Esophagus squamous epithelium (tissue), 5 donors: ENCODE measurements at places on chromosomes 16 and 17.

DNA sequence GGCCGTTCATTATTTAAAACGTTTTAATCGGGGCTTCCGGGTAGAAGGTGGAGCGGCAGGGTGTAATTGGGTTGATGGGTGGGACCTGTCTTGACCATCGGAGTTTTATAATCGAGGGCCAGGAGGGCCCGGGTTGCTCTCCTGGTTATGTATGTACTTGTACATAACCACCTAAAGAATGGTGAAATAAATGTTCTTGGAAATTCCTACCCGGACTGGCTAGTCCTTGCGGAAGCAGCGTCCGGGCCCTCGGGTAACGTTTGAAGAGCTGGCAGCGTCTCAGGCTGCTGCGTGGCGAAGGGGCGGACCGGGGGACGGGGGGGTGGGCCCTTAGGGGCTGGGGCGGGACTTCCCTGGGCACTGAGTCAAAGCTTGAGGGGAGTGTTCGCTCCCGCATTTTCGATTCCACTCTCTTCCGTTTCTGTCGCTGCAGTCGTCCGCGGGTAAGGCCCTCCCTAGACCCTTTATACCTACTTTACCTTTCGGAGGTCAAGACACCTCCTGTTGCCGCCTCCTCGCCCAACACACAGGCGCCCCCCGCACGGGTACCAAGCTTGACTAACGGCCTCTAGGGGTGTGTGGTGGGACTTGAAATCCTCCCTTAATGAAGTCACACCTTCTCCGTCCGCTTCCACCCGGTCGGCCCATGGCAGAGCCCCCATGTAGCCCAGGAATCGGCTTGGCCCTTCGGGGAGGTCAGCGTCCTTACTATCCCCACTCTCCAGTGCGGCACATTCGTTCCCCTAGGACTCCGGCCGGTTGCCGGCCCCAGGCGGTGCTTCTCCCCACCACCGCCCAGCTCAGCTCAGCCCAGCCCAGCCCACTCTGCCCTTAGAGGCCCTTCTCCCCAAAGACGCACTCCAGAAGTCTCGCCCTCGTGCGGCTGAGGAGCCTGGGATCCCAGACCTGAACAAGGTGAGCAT is at the start of gene TMEM106A:
TMEM106A (plus strand) TSS at position 396 of the 923 bp plus-strand sequence. CDS start 1,167 bp downstream, outside the sequence.
- peak; percentile 35 for DNase-seq

DNA sequence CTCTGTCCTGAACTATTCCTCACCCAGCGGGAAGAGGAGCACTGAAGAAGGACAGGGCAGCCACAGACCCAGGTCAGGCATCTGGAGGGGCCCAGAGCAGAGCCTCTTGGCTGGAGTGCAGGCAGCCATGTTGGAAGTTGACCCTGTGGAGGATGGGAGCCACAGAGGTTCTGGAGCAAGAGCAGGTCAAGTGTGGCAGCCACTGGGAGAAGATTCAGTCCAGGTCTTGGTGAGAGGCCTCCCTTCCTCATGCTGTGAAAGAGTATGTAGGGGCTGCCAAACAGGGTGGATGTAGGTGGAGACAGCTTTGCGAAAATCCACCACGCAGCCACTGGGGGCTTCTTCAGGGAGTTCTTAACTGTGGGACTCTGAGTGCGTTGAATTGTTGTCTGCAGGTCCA is 590 bp upstream of the CD79B start:
- no peak for DNase-seq

GRCh38 chr17:288802-289356 is 63.7 kb downstream of the RPH3AL start:
- DNase-seq: no peak

- no peak for DNase-seq
These were observed 48.4 kb downstream of the SEC14L1 start for GRCh38 chr17:77189148-77189547.

DNA sequence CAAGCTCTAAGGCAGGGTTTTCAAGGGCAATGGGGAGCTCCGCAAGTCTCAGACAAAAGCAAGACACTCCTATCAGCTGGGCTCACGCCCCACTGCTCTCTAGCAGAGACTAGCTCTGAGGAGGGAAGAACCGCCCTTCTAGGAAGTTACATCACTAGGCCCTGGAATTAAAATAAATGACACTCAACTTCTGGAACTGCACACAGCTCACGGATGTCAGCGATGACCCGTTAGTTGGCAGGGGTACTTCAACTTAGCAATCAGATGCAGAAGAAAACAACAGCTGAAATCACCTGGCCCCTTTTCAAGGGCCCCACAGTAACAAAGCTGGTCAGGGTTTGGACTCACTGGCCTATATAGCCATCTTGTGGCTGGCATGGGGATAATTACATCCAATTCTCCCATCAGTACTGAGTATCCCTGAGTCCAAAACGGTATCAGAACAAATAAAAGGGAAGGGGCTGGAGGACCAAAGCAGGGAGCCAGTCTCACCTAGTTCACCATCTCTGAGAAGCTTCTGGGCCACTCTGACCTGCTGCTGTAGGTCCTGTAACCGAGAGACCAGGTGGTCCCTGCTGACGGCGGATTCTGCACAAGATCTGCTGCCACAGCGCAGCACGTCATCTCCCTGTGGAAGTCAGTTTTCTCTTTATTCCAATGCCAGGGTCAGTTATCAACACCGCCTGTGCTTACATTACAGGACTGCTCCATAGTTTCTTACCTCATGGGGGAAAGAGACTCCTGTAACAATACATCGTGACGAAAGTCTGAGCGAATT is 22.2 kb downstream of the SERPINF1 start:
- DNase-seq: no peak

- DNase-seq: no peak
These were observed 17.5 kb downstream of the EPN2 start for GRCh38 chr17:19254651-19255050.

DNA sequence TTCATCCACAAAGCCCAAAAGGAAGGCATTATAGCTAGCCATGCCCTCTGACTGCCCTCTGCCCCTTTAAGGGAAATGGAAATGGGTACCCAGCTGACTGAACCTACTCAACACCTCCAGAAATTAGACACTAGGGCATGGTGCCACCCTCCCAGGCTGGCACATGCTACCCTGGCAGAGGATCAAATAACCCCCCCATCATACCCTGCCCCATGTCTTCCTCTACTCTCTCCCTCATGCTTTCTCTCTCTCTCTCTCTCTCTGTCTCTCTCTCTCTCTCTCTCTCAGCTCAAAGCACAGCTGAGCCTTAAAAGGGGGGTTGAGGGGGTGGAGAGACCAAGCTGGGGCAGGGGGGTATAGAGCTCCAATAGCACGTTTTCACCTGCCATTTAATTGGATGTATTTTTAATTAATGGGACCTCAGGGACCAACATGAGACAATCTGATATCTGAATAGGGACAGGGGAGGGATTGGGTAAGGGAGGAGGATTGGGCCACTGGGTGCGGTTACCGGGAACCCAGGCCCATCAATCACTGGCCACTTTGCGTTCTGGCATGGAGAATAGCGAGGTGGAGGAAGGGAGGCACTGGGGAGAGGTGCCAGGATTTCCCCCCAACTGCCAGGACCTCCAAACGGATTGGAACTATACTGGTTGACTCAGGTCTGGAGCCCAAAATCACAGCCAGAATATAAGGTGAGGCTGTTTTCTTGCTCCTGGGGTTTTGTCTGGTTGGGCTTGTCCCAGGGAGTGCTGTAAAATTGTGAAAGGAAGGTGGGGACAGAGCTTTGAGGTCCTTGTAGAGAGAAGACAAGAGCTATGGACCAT is 57.8 kb downstream of the NEUROD2 start:
- no peak for DNase-seq

DNA sequence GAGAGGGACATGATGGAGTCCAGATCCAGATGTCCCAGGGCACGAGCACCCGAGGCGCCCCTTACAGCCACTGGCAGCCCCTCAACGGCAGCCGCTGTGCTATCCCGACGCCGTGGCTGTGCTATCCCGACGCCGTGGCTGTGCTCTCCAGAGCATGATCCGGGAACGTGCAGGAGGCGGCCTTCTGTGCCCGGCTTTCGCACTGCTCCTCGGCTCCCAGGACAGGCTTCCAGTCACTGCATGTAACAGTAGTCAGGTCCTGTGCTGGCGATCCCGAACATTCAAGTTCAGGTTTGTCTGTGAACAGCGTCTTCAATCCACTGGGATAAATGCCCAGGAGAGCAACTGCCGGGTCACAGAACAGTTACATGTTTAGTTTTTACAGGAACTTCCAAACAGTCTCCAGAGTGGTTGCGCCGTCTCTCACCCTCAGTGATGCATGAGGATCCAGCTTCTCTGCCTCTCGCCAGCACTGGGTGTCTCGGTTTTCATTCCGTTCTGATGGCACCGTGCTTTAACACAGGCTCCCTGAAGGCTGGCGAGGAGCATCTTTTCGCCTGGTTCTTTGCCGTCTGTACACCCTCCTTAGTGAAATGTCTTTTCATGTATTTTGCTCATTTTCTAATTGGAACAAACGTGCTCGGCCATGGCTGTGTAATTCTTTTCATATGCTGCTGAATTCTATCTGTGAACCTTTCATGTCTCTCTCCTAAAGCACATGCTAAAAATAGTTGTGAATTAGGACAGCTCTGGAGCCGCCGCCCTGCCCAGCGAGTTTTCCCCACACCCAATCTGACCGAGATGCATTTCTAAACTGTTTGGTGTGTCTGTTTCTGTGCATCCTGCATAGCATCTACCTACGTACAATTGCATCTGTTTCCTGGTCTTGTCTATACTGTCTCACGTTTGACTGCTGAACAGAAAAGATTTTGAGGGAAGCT is 72.6 kb upstream of the METRNL start:
- DNase-seq: no peak

DNA sequence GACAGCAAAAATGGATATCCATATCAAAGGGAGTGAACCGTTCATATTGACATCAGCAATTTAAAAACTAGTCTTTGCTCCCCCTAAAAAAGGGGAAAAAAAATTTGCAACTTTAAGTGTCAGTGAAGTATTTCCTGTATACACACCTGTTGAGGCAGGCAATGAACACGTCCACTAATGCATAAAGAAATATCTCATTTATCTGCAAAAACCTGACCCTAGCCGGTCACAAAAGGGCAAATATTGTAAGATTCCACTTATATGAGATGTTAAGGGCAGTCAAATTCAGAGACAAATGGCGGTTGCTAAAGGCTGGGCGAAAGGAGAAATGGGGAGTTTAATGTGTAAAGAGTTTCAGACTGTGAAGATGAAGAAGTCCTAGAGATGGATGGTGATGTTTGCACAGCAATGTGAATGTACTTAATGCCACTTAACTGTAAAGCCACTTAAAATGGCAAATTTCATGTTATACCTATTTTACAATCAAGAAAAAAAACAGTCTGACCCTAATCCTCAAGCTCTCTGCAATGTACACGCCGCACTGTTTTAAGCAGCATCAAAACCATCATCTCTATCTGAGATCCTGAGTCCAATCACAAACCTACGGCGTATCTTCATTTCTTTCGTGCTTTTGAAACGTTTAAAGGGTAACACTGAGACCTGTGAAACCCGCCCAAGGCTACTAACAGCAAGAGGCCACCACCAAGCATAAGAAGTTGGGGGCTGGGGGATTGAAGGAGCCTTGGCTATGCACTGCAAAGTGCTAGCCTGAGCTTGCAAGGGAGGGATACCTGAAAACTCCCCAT is 1.1 kb downstream of the PARN start:
- DNase-seq: no peak

GRCh38 chr16:1572673-1573072 is 39.2 kb downstream of the IFT140 start:
- DNase-seq: no peak

DNA sequence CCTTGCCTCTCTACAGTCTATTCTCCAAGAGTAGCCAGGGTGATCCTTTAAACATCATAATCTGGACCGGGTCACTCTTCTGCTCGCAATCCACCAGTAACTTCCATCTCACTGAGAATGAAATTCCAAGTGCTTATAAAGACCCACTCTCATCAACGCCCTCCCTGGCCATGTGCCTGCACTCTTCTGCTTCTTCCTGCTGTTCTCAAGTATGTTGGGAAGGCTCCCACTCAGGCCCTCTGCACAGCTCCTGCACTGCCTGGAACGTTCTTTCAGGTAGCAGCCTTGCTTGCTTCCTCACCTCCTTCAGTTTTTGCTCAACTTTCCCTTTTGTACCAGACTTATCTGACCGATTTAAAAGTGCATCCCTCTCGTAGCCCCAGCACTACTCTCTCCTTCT is 44.4 kb downstream of the BRD7 start:
- DNase-seq: no peak

- no peak for DNase-seq
These were observed 157.6 kb downstream of the XYLT1 start for GRCh38 chr16:17313085-17313611.

DNA sequence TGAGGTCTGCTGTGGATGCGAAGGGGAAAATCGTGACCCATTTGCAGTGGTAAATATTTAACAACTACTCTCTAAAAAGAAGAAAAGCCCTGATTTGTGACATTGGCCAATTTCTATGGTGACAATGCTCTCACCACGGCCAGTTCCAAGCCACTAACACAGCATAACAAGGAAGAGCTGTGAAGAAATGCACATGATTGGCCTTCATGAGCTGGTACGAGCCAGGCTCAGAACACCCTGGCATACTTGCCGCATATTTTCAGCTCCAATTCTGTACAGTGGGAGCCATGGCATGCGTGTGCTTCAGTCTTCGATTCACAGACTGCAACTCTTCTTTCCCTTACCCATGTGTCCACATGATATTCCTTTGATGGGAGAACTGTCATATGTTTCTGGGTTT is 363.9 kb upstream of the CDH5 start:
- DNase-seq: no peak

DNA sequence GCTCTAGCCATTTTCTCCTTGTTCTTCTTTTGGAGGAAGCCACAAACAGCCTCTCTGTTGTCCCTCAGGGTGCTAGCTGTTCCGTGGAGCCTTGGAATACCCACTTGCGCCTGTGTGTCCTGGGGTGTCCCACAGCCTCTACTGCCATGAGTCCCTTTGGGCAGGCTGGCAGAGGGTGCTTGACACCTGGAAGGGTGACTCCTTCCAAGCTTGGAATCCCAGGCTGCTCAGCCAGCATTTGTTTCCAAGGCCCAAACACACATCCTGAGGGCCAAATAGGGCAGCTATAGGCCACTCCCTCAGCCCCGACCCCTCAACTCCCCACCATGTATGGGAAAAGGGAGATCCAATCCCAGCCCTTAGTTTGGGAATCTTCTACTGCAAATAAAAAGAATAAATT is 14.9 kb downstream of the ZNHIT3 start:
- no peak for DNase-seq

GRCh38 chr16:56728980-56729734 is 772 bp upstream of the NUP93 start:
- no peak for DNase-seq

- no peak for DNase-seq
These were observed 33.0 kb downstream of the GINS3 start for GRCh38 chr16:58425245-58425644.

DNA sequence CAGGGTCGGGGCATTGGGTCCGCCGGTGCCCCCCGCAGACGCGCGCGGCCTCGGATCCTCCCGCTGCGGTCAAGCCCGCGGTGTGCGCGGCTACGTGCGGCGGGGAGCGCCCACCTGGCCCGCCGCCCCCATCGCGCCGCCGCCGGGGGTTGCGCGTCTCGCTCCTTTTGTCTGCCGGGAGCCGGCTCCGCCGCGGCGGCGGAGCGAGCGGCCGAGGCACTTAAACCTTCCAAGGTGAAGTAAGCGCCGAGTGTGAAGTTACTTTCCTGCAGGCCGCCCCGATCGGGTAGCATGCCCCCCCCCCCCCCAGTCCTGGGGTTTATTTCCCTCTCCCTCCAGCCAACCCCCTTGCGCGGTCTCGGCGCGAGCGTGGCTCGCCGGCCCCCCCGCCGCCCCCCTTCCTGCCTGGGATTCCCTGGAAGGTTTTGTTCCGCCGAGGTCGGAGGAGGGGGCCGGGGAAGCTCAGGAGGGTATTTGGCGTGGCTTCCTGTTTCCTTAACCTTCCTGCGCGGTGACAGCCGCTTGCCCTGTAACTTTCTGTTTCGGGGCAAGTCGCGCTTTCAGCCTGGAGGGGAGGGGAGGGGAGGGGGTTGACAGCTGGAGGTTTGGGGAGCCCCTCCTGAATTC is 56.6 kb upstream of the GSE1 start:
- no peak for DNase-seq

- DNase-seq: no peak
These were observed 63.3 kb downstream of the USP32 start for GRCh38 chr17:60328679-60329078.
